Activated CD4-positive, alpha-beta memory T cell treated with anti-CD3 and anti-CD28 coated beads, Interleukin-2, amount 10 ng/mL, durations not matched to agents 7 days and 5 days (primary cell): ENCODE measurements at places on chromosomes 7 and 10.

GRCh38 chr10:123582084-123582989, 83.8 kb upstream of the GPR26 start:
- peak; percentile 66 for DNase-seq

- no peak for DNase-seq
Measured at GRCh38 chr7:104962781-104963180, 51.2 kb upstream of the KMT2E start.

- DNase-seq = no peak
Measured at GRCh38 chr10:117621795-117622420, 79.4 kb downstream of the EMX2 start.

GRCh38 chr7:142842251-142842766, 12.6 kb upstream of the EPHB6 start:
- no peak for DNase-seq

DNA sequence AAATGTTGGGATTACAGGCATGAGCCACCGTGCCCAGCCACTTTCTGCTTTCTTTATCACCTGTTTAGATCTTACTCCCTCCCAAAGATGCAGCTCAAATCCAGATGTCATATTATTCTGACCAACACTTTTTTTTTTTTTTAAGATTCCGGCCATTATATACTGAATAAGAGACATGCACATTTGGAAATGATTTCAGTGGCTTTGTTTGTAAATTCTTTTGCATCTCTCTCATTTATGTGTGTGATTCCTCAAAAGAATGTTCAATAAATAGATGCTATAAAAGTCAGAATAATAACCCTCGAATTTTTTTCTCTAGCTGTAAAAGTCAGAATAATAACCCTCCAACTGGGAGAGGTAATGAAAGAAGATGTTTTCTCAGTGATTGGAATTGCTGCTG, 25.4 kb downstream of the HECW1 start:
- DNase-seq = no peak

DNA sequence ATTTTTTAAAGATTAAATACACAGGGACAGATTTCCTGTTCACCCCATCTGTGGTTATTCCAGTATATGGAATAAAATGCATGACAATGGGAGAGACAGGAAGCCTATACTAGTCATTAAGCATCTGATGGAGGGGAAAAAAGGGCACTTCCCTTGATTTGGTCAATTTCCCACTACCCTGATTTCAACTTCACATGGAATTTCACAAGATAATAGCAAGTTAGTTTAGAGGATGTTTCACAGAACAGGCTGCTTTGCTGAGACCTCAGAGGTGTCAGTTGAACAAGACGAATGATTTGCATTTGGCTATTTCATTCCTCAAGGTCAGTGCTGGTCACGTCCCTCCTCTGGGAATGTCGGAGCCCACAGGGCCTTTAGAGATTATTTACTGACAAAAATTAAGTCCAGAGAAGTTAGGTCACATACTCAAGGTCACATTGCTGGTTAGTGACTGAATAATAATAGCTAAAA, 4.7 kb upstream of the ITPRIP start:
- DNase-seq = no peak

DNA sequence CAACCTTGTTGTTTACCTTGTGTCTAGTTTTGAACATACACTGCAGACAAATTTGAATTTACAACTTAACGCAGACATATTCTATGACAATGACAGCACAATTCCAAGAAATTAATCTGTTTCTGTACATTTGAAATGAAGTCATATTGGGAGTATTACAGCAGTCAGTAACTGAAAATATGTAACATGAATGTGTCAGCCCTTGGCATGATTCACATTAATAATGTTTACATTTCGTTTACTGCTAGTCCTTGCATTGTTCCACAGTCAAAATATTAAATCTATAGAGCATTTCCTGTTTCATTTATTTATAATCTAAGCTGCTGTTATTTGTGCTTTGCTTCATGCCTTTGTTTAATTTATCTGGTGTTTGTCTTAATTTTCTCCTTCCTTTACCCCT, 80.4 kb downstream of the NOC3L start:
- DNase-seq = no peak

DNA sequence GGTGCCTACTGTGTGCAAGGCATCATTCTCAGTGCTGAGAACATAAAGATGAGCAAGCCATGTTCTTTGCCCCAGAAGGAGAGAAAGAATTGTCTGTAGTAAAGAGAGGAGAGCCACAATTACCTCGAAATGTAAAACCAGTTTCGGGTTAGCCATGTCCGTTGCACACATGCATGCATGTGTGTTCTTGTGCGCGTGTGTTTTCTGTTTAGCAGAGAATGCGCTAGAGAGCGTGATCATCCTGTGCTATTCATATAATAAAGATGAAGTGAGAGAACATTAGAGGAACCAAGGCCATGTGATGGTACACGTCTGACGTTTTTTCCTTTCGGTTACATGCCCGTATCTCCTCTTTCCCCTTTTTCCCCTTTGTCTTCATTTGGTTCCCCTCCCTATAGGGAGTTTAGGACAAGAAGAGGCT, 158.2 kb downstream of the CELF2 start:
- peak; percentile 48 for DNase-seq

DNA sequence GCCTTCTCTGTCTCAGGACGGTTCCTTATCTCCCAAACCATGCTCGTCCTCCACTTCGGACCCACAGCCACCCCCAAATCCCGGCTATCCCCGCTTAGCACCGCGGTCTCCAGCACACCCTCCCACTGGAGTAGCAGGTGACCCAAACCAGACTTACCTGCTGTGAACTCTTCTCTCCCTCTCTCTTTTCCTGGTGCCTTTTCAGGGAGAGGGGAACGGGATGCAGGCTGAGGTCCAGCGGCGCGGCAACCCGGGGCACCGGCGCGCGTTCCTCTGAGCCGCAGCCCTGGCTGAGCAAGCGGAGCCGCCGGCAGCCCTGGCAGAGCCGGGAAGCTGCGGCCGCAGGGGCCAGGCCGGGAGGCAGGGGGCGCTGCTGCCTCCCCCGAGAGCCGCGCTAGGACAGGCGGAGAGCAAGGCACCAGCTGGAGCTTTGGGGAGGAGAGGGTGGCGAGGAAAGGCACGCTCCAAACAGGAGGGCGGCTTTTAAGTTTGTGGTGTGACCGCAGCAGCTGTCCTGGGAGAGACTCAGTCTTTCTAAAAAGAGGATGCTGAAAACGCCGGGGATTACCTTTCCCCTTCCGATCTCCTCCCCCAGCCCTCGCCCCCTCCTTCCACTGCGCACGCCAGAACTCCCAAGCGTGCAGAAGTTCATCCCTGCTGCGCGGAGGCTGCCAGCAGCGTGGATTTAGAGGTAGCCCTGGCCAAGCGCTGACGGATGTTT, at the start of gene SEMA3D:
Gene SEMA3D (minus strand): TSS at position 536 of the 721 bp plus-strand sequence. CDS start 65,165 bp downstream, outside the sequence.
- DNase-seq = peak; percentile 16

GRCh38 chr7:137655804-137656203, 191.0 kb downstream of the DGKI start:
- DNase-seq = no peak

DNA sequence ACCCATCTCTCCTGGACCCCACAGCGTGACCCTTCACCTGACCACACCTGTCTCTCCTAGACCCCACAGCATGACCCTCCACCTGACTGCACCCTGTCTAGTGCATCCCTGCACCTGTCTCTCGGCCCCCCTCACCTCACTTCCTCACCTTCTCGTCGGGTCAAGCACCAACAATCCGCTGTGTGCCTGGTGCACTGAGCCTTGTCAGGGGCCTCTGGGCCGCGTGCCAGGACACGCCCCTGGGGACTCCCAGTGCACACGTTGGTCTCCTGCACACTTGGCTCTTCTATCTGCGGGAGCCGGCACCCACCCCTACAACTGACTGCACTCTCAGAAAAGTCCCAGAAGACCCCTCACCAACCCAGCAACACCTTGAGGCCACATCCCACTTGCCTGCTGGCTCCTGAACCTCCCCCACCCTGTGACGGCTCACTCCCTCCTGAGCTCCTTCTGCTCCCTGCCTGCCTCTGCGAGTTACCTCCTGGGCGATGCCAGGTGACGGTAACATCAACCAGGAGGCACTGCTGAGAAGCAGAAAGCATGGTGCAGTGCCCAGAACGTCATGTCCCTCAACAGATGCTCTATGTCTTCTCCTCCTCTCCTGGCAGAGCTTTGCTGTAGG, 147.6 kb downstream of the DIP2C start:
- no peak for DNase-seq

GRCh38 chr10:43197834-43198681, 59.8 kb downstream of the CSGALNACT2 start:
- peak; percentile 33 for DNase-seq

- no peak for DNase-seq
Measured at GRCh38 chr7:46859963-46860475, 721.9 kb downstream of the TNS3 start.

DNA sequence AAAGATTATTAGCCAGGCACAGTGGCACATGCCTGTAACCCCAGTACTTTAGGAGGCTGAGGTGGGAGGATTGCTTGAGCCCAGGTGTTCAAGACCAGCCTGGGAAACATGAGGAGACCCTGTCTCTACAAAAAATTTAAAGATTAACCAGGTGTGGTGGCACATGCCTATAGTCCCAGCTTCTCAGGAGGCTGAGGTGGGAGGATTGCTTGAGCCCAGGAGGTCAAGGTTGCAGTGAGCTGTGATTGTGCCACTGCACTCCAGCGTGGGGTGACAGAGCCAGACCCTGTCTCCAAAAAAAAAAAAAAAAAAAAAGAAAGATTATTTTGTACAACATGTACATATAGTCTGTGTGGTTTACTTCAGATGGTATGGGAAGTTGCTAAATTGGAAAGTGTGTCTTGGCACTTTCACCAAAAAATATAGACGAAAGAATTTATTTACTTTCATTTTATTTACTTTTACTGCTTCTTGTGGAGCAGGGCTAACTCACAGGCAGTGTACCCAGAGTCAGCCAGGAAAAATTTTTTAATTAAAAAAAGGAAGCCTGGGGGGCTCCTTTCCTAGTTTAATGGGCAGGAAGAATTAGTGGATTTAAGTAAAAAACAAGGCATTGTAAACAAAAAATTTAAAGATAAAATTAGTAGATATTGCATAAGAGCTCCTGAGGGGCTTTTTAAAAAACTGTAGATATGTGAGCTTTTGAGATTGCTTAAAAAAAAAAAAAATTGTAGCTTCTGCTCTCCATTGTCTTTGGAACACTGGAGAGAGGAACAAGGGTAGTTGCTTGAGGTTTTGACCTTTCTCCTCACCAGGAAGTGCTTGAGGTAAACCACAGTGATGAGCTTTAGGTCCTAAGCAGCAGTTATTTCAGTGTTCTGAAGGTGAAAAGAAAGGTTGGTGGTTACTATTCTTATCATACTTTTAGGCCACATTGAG, 44.6 kb upstream of the VDAC2 start:
- no peak for DNase-seq

- no peak for DNase-seq
Measured at GRCh38 chr7:67375427-67375826, 378.8 kb downstream of the TYW1 start.

DNA sequence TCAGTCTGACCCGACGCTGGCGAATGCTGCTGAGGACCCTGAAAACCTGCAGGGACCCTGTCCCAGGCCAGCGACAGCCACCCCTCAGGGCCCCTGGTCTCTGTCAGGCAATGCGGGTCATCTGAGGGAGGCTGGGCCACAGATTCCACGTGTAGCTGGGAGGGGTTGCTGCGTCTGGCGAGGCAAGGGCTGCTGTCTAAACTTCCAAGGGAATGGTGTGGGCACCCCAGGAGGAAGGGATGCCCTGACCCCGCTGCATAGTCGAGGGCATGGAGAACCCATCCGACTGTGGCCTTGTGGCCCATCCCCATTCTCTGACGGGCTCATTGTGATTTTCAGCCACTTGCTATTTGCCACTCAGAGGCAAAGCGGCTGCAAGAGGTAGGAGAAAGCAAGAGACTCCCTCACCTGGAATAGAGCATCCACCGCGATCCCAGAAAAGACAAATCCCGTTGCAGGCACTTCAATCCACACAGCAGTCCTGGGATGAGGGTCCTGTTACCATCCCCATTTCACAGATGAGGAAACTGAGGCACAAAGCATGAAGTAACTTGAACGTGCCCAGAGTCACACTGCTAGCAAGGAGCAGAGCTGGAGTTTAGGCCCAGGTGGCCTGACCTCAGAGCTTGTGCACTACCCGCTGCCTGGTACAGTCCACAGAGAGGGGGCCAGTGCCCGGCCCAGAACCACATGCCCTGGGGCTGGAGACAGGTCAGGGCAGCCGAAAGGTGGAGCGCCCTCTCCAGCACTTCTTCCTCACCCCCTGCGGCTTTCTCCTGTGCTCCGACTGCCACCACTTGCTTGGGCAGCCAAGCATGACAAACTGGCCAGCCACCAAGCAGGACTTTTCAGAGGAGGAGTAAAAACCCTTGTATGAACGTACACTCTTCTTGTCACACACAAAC, 163.8 kb upstream of the KLF14 start:
- no peak for DNase-seq

- DNase-seq = no peak
Measured at GRCh38 chr10:119539359-119539825, 3.1 kb downstream of the RGS10 start.

DNA sequence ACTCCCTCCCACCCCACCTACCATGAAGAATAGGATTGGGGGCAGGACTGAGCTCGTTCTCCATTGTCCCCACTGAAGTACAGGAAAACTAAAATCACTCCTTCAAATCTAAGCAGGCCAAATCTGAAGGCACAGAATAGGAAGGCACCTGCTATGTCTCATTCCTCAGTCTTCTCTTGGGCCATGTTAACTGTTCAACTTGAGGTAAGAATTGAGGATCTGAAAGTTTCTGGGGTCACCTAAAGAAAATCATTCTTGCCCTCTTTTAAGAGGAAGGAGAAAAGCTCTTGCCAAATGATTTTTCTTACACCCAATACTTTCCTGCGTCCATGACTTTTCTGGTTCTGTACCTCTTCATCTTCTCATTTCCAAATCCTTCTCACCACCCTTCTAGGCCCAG, 4.9 kb downstream of the CPN1 start:
- DNase-seq = no peak

GRCh38 chr10:49285232-49285631, 13.7 kb upstream of the C10orf71 start:
- no peak for DNase-seq

DNA sequence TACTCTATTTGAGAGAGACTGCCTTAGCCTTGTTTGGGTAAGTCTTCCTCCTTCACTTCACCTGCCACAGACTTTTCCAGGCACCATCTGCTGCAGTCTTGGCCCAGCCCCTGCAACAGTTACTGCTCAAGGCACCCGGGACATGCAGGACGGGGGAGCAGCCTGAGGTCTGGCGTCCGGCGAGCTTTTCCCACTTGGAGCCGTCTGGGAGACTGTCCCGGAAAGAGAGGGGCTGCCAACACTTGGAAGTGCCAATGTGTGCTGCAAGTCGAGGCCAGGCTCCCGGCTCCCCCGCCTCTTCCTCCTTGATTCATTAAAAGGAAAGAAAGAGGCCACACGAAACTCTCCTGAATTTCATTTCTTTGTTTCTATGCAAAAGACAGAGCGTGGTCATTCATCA, 13.7 kb downstream of the HTRA1 start:
- DNase-seq = no peak

- DNase-seq = no peak
Measured at GRCh38 chr7:2708041-2708440, 20.0 kb downstream of the AMZ1 start.
